ENCODE measurements at places on chromosomes 13 and 19.

DNA sequence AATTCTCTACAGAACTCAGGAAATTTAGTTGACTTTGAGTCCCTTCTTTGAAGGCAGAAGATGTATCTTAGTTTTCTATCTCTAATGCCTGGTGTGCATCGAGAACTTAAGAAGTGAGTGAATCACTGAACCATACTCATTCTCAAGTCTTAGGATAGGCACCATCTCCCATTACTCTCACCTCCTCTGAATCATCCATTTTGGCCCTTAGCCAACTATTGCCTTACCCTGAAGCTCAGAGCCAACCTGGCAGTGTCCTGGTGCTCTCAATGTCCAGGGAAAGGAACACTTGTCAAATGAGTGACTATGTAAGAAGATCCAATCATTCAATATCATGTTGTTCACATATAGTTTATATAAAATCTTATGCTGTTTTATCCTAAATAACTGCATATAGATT, 146.6 kb downstream of the RGCC start:
- DNase-seq, result peak; percentile 68

DNA sequence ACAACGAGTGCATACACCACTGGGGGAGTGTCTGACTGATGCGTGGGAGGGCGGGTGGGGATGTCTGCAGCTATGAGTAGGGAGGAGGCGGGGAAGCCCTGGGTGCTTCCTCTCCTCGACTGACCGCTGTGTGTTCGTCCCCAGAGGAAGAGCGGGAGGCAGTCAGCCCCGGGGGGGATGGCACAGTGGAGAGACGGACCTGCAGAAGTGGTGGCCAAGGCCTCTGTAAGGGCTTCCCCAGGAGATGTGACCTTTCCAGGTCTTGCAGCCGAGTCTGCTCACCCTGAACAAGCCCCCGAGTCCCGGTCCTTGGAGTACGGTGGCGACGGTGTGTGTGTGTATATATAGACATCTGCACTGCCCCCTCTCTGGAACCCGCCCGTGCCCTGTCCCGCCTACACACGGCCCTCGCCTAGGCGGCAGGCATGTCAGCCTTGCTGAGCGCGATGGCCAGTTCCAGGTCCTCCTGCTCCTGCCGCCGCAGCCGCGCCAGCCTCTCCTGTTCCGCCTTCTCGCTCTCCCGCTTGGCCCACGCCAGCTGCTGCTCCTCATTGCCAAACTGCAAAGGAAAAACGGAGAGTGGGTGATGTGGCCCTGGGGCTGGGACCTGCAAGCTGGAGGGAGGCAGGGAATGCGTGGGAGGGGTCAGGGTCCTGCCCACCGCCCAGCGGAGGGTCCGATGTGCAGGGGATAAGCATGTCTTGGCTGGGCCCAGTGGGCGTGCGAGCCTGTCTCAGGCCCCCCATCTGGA, 30.8 kb downstream of the KLF2 start:
- no peak for DNase-seq

- peak; percentile 17 for DNase-seq
Measured at GRCh38 chr19:36103842-36104552, 6.9 kb upstream of the OVOL3 start.

DNA sequence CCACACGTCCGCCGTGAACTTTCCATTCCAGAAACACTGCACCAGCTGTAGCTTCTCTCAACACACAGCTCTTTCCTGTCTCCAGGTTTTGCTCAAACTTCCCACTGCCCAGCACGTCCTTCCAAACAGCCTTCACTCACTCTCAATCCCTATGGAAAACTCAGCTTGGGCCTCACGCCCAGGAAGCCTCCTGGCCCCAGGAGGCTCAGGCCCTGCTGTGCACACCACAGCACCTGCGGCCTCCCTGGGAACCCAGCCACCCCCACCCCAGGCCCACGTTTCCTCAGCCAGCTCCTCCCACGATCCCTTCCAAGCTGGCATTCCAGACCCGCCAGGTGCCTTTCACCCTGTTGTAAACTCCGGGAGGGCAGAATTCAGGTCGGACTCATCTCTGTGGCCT, 35.2 kb downstream of the C13orf46 start:
- no peak for DNase-seq

- DNase-seq, result no peak
Measured at GRCh38 chr19:15776991-15777970, 10.2 kb upstream of the OR10H5 start.

GRCh38 chr13:36101157-36101556, 30.0 kb downstream of the DCLK1 start:
- no peak for DNase-seq

DNA sequence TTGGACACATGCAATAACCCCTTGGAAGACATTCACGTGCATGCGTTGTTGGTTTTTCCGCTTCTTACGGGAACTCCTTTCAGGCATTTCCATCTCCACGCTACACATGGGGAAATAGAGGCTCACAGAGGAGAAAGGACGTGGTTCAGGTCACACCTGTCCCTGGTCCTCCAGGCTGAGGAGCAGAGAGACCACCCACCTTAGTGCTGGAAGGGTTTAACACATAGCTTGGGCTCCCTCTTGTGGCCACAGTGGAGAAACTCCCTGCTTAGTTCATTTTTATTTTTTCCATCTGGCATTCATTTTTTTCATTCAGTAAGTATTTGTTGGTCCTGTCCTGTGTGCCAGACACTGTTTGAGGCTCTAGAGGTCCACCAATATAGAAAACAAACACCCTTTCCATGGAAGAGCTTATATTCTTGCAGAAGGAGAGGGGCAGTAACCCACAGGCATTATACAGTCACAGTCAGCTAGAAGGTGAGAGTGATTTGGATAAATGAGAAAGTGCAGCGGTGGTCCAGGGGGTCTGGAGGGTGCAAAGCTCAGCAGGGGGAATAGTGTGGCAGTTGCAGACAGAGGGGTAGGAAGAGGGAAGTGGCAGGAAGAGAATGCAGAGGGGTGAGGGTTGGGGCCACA, 24.2 kb upstream of the TTYH1 start:
- peak; percentile 49 for DNase-seq

DNA sequence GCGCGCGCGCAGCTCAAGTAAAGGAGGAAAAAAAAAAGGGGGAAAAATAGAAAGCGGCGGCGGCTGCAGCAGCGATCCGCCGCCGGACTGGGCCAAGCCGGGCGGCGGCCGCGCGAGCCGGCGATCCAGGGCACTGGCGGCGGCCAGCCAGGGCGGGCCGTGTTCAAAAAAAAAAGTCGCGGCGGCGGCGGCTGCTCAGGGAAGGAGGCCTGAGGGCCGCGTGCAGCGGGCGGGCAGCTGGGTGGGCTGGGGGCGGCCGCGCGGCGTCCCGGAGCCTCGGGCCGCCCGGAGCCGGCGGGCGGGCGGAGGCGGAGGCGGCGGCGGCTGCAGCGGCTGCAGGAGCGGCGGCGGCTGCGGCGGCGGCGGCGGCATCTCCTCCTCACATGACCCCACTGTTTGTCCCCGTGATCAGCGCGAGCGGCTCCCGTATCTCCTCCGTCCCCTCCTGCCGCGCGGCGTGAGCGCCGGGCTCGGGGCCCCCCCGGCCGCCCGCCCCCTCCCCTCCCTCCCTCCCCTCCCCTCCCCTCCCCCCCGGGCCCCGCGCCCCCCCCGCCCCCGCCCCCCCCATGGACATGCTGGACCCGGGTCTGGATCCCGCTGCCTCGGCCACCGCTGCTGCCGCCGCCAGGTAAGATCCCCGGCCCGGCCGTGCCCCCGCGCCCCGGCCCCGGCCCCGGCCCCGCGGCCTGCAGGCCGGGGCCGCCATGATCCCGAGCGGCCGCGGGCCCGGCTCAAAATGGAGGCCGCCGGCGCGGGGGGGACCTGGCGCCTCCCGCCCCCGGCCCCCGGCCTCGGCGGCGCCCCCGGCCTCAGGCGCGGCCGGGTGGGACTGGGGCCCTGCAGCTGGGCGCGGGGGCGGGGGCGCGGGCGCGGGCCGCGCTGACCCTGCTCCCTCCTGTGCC, at the start of gene USF2:
TSS of gene USF2 (plus strand) at position 427 of the 902 bp plus-strand sequence. CDS start at position 567, 140 bp downstream.
- peak; percentile 57 for DNase-seq

- DNase-seq, result no peak
Measured at GRCh38 chr19:29860492-29860891, 48.7 kb downstream of the CCNE1 start.
